Renal pelvis (tissue), 12 donors: ENCODE measurements at places on chromosomes 12 and 14. TPM values are rescaled to one million over a fixed set of nuclear protein-coding genes. Genes with fewer than 3 reads are reported as not detected.

Gene GALNT8
- 4.0 TPM for polyA plus RNA-seq

Gene FLVCR2
- polyA plus RNA-seq: 6.3 TPM

Gene MAP1LC3B2
- polyA plus RNA-seq: 8.1 TPM

GRCh38 chr14:66105815-66106214 is 380.4 kb upstream of the CCDC196 start:
- DNase-seq: no peak

GRCh38 chr12:19688532-19688931 is 249.2 kb downstream of the AEBP2 start:
- no peak for DNase-seq

- DNase-seq: no peak
Measured at GRCh38 chr12:38872156-38872555, 33.2 kb downstream of the CPNE8 start.

GRCh38 chr14:105258846-105259245 is 10.5 kb downstream of the BTBD6 start:
- no peak for DNase-seq
